ENCODE measurements at places on chromosomes 6 and 20. TPM values are rescaled to one million over a fixed set of nuclear protein-coding genes. Genes with fewer than 3 reads are reported as not detected.

- no peak for DNase-seq
- no peak overlapping the region for H3K4me3 ChIP-seq
- H3K36me3 ChIP-seq: no peaks in the 10 kb centered on the region
- H3K4me1 ChIP-seq: no peaks in the 10 kb centered on the region
Observed at GRCh38 chr6:145743332-145743731, 8.0 kb upstream of the EPM2A start.

The CRIP3 gene
- total RNA-seq: not detected

DNA sequence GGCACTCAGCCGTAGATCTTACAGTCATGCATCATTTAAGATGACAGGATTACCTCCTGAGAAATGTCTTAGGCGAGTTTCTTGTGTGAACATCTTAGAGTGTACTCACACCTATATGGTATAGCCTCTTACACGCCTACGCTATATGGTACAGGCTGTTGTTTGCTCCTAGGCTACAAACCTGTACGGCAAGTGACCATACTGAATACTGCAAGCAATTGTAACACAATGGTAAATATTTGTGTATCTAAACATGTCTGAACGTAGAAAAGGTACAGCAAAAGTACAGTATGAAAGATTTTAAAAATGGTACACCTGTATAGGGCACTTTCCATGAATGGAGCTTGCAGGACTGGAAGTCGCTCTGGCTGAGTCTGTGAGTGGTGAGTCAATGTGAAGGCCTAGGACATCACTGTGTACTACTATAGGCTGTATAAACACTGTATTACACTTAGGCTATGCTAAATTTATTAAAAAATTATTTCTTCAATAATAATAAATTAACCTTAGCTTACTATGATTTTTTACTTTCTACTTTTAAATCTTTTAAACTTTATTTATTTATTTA, 541 bp upstream of the IL20RA start:
- H3K36me3 ChIP-seq: no peaks in the 10 kb centered on the region
- no peak overlapping the region for H3K4me3 ChIP-seq
- H3K4me1 ChIP-seq: no peaks in the 10 kb centered on the region
- DNase-seq: no peak
- H3K27me3 ChIP-seq: no peaks in the 10 kb centered on the region
- no peak overlapping the region for H3K27ac ChIP-seq

- no peaks in the 10 kb centered on the region for H3K4me1 ChIP-seq
- H3K27ac ChIP-seq: no peak overlapping the region
- no peaks in the 10 kb centered on the region for H3K27me3 ChIP-seq
- H3K36me3 ChIP-seq: no peaks in the 10 kb centered on the region
- H3K4me3 ChIP-seq: no peak overlapping the region
Observed at GRCh38 chr6:159045801-159046200, 1.0 kb upstream of the TAGAP start.

The GMDS gene
- 11.8 TPM for total RNA-seq

The POLH gene
- total RNA-seq: 6.2 TPM

DNA sequence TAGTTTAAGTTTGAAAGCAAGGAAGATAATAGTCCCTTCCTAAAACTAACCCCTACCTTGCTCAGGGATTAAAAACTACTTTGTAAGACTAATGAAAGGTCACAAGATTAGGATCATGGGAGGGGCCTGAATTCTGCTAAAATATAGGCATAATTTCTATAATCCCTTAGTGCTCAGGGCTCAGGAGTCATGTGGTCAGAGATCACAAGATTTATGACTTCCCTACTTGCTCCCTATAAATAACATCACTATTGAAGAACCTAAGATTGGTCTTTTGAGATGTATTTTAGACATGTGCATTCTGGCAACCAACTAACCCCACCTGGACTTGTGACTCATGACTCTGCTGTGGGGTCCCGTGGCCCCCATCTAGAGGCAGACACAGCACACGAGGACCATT, 81.1 kb downstream of the STMND1 start:
- H3K27me3 ChIP-seq: no peaks in the 10 kb centered on the region
- no peak for DNase-seq
- no peak overlapping the region for H3K27ac ChIP-seq
- no peaks in the 10 kb centered on the region for H3K36me3 ChIP-seq
- H3K4me3 ChIP-seq: no peak overlapping the region
- no peaks in the 10 kb centered on the region for H3K4me1 ChIP-seq

The SRSF12 gene
- total RNA-seq: not detected

DNA sequence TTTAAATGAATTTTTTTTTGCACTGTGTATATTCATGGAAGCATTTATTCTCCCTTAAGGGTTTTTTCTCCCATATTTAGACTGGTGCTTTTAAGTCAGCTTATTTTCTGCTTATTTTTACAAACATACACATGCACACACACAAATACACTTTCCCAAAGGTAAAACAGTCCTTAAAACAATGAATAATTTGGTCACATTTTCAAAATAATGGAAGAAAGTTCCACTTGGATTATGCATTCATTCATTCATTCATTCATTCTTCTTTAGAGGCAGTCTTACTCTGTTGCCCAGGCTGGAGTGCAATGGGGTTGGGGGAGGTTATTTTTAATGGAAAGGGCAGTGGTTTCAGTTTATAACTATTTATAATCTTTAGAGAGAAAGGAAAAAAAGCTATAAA, 69.8 kb downstream of the STXBP5 start:
- no peaks in the 10 kb centered on the region for H3K4me1 ChIP-seq
- no peak overlapping the region for H3K27ac ChIP-seq
- peaks cover 5% of the 10 kb centered on the region for H3K36me3 ChIP-seq
- no peaks in the 10 kb centered on the region for H3K27me3 ChIP-seq

The SUMO4 gene
- 1.3 TPM for total RNA-seq

- H3K4me1 ChIP-seq: no peaks in the 10 kb centered on the region
- H3K27me3 ChIP-seq: no peaks in the 10 kb centered on the region
- no peak for DNase-seq
- no peak overlapping the region for H3K27ac ChIP-seq
- H3K36me3 ChIP-seq: no peaks in the 10 kb centered on the region
Observed at GRCh38 chr6:81933608-81934051, 181.1 kb upstream of the TENT5A start.

The FAM217A gene
- total RNA-seq: not detected

The CST7 gene
- total RNA-seq: 3.2 TPM

The ETV7 gene
- 0.33 TPM for total RNA-seq

- H3K36me3 ChIP-seq: no peaks in the 10 kb centered on the region
- DNase-seq: no peak
- H3K27ac ChIP-seq: no peak overlapping the region
- no peaks in the 10 kb centered on the region for H3K27me3 ChIP-seq
- H3K4me1 ChIP-seq: no peaks in the 10 kb centered on the region
- H3K4me3 ChIP-seq: no peak overlapping the region
Observed at GRCh38 chr6:15132854-15133670, 112.8 kb upstream of the JARID2 start.

The CYB5R4 gene
- total RNA-seq: 3.3 TPM

DNA sequence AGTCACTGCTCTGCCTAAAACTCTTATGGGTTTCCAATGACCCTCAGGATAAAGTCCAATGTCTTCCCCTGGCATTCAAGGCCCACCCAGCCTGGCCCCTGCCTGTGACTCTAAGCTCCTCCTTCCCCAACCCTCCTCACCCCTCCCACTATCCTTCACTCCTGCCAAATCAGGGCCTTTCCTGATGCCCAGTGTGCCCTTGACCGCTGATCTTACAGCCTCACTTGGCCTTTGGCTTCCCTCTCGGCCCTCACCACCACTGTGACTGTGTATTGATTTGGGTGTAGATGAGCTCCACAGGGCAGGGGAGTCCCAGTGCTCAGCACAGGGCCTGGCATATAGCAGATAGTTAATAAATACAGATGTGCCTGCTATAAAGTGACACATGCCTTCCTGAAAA, 115.7 kb downstream of the TOX2 start:
- no peak overlapping the region for H3K4me3 ChIP-seq
- no peaks in the 10 kb centered on the region for H3K36me3 ChIP-seq
- no peak overlapping the region for H3K27ac ChIP-seq
- H3K27me3 ChIP-seq: no peaks in the 10 kb centered on the region
- DNase-seq: no peak
- no peaks in the 10 kb centered on the region for H3K4me1 ChIP-seq

GRCh38 chr6:142011156-142011555, 121.6 kb upstream of the GJE1 start:
- H3K27me3 ChIP-seq: no peaks in the 10 kb centered on the region
- no peak overlapping the region for H3K4me3 ChIP-seq
- no peak overlapping the region for H3K27ac ChIP-seq
- H3K4me1 ChIP-seq: no peaks in the 10 kb centered on the region

GRCh38 chr20:6530254-6530653, 237.2 kb upstream of the BMP2 start:
- H3K4me1 ChIP-seq: no peaks in the 10 kb centered on the region
- no peaks in the 10 kb centered on the region for H3K36me3 ChIP-seq
- H3K4me3 ChIP-seq: no peak overlapping the region
- no peaks in the 10 kb centered on the region for H3K27me3 ChIP-seq
- DNase-seq: no peak
- no peak overlapping the region for H3K27ac ChIP-seq

- no peaks in the 10 kb centered on the region for H3K27me3 ChIP-seq
- DNase-seq: no peak
- peaks cover 51% of the 10 kb centered on the region for H3K36me3 ChIP-seq
- H3K27ac ChIP-seq: peak overlapping the region; percentile 98
- peak overlapping the region; percentile 99 for H3K4me3 ChIP-seq
Observed at GRCh38 chr6:31836474-31837368, 9.2 kb downstream of the HSPA1B start.

Measured in right atrium auricular region (tissue), 2 donors.